Small intestine (tissue), 16 donors: ENCODE measurements at places on chromosomes 3 and 15. TPM values are rescaled to one million over a fixed set of nuclear protein-coding genes. Genes with fewer than 3 reads are reported as not detected.

The PTPRG gene
- polyA plus RNA-seq: 9.4 TPM

The LIPH gene
- 10.1 TPM for polyA plus RNA-seq

The SCN11A gene
- 3.9 TPM for polyA plus RNA-seq

The COX5A gene
- polyA plus RNA-seq: 931 TPM

The CKMT1A gene
- polyA plus RNA-seq: 78.7 TPM

The KIF15 gene
- 0.54 TPM for polyA plus RNA-seq

The CDHR4 gene
- not detected for polyA plus RNA-seq

The ZBTB11 gene
- polyA plus RNA-seq: 17.6 TPM

The CACNA1D gene
- 133 TPM for polyA plus RNA-seq

The SCAMP2 gene
- polyA plus RNA-seq: 92.3 TPM

The EFCC1 gene
- 3.1 TPM for polyA plus RNA-seq

The ACOX2 gene
- polyA plus RNA-seq: 109 TPM

GRCh38 chr3:45311953-45312801 is 76.2 kb upstream of the LARS2 start:
- no peak overlapping the region for H3K27ac ChIP-seq
- no peaks in the 10 kb centered on the region for H3K36me3 ChIP-seq

DNA sequence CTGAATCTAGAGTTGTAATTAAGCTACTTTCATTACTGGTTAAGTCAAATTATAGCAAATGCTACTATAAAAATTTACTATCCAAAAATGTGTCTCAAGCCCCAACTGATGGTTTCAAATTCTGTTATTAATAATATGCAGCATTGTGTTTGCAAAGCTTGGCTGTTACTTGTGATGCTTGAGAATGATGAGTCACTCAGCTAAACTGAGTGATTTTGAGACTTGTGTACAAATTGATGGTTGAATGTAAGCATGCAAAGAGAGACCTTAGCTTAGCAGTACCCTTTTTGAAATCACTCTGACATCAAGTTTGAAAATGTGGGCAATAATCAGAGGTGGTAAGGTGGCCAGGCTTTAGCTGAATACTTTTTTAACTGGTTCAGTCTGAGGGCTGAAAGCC is 27.6 kb downstream of the OPA1 start:
- no peak for DNase-seq
- peaks cover 13% of the 10 kb centered on the region for H3K36me3 ChIP-seq
- no peaks in the 10 kb centered on the region for H3K27me3 ChIP-seq
- H3K27ac ChIP-seq: no peak overlapping the region
- no peaks in the 10 kb centered on the region for H3K4me1 ChIP-seq

GRCh38 chr15:78680431-78681075 is 39.5 kb upstream of the CHRNB4 start:
- no peak overlapping the region for H3K27ac ChIP-seq
- DNase-seq: no peak
- no peak overlapping the region for H3K4me3 ChIP-seq
- H3K36me3 ChIP-seq: no peaks in the 10 kb centered on the region
- no peaks in the 10 kb centered on the region for H3K27me3 ChIP-seq
- no peaks in the 10 kb centered on the region for H3K4me1 ChIP-seq

- H3K36me3 ChIP-seq: no peaks in the 10 kb centered on the region
- H3K4me3 ChIP-seq: no peak overlapping the region
- H3K27me3 ChIP-seq: no peaks in the 10 kb centered on the region
- no peaks in the 10 kb centered on the region for H3K4me1 ChIP-seq
These were observed 357.6 kb downstream of the GABRG3 start for GRCh38 chr15:27328608-27329007.

DNA sequence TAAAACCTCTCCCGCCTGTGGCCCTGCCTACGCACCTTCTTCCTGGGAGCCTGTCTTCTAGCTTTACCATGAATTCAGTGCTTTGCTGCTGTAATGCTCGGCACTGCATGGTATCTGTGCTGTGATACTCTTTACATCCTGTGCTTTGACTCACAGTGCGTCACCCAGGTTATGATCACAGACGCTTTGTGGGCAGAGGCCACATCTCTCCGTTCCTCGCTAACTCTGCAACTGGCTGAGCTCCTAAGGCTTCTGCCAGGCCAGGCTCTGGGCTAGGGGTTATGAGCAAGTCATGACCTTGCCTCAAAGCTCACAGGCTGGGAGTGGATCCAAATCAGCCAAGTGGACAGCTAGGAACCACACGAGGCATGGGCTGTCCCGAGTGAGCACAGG is 23.2 kb downstream of the SPTBN5 start:
- no peak overlapping the region for H3K27ac ChIP-seq
- peak; percentile 29 for DNase-seq
- H3K36me3 ChIP-seq: no peaks in the 10 kb centered on the region
- H3K4me3 ChIP-seq: no peak overlapping the region
- H3K4me1 ChIP-seq: no peaks in the 10 kb centered on the region

GRCh38 chr3:55488398-55489055 is 1.4 kb upstream of the WNT5A start:
- no peaks in the 10 kb centered on the region for H3K4me1 ChIP-seq
- peak; percentile 22 for DNase-seq
- H3K27ac ChIP-seq: no peak overlapping the region
- no peaks in the 10 kb centered on the region for H3K36me3 ChIP-seq
- no peak overlapping the region for H3K4me3 ChIP-seq

- H3K36me3 ChIP-seq: no peaks in the 10 kb centered on the region
- DNase-seq: no peak
- no peak overlapping the region for H3K27ac ChIP-seq
- no peak overlapping the region for H3K4me3 ChIP-seq
- H3K27me3 ChIP-seq: no peaks in the 10 kb centered on the region
- no peaks in the 10 kb centered on the region for H3K4me1 ChIP-seq
These were observed 31.9 kb upstream of the SPSB4 start for GRCh38 chr3:141019244-141019643.

- no peaks in the 10 kb centered on the region for H3K4me1 ChIP-seq
- DNase-seq: no peak
- peaks cover 19% of the 10 kb centered on the region for H3K36me3 ChIP-seq
- H3K27me3 ChIP-seq: no peaks in the 10 kb centered on the region
- H3K4me3 ChIP-seq: no peak overlapping the region
These were observed 34.3 kb downstream of the INTS14 start for GRCh38 chr15:65576664-65577063.

GRCh38 chr15:38499651-38500050 is 45.7 kb downstream of the FAM98B start:
- no peak for DNase-seq
- H3K36me3 ChIP-seq: no peaks in the 10 kb centered on the region
- H3K27me3 ChIP-seq: no peaks in the 10 kb centered on the region
- H3K4me1 ChIP-seq: no peaks in the 10 kb centered on the region

GRCh38 chr15:51366920-51367319 is 25.5 kb downstream of the GLDN start:
- no peak for DNase-seq
- H3K27me3 ChIP-seq: no peaks in the 10 kb centered on the region
- H3K4me3 ChIP-seq: no peak overlapping the region
- H3K36me3 ChIP-seq: no peaks in the 10 kb centered on the region
- no peaks in the 10 kb centered on the region for H3K4me1 ChIP-seq
- H3K27ac ChIP-seq: no peak overlapping the region

- H3K27ac ChIP-seq: no peak overlapping the region
- no peak for DNase-seq
- no peaks in the 10 kb centered on the region for H3K36me3 ChIP-seq
- peaks cover 8% of the 10 kb centered on the region for H3K27me3 ChIP-seq
- H3K4me1 ChIP-seq: no peaks in the 10 kb centered on the region
These were observed 366 bp downstream of the TM6SF1 start for GRCh38 chr15:83107841-83108181.

- no peak overlapping the region for H3K27ac ChIP-seq
- peaks cover 38% of the 10 kb centered on the region for H3K4me1 ChIP-seq
- H3K36me3 ChIP-seq: peaks cover 5% of the 10 kb centered on the region
- no peaks in the 10 kb centered on the region for H3K27me3 ChIP-seq
- no peak for DNase-seq
These were observed 54.6 kb downstream of the PLD1 start for GRCh38 chr3:171755656-171756055.

DNA sequence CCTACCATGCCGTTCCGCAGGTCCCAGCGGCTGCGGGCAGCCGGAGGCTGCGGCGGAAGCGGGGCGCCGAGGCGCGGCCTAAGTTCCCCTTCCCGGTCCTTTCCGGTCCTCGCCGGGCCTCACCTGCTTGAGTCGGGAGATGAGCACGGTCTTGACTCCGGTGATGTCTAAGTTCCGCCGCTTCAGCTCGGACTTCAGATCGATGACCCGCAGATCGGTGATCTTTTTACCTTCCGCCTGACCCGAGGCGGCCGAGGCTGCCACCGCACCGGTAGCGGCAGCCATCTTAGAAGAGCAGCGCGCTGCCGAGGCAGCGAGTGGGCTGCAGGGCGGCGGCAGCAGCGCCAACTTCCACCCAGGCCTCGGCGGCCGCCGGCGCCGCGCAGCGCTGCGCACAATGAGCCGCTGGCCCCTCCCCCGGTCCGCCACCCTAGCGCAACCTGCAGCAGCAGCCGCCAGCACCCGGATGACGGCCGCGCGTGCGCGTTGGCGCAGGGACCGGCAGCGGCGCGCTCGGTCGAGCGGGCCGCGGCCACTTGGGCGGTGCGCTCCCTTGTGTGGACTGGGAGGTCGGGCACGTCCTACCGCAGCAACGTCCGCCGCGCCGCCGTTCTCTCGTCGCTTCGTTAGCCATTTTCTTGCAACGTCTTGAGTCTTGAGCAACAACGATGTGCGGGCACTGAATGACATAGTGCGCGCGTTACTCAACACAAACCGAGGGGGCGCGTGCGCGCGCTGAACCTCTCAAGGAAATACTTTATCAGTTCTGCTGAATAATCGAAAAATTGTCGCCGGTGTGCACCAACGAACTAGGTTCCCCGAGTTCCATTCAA is at the start of gene SLTM:
Gene SLTM (minus strand): TSS at position 399 of the 833 bp plus-strand sequence. CDS start 114 bp downstream, at position 285.
- H3K27me3 ChIP-seq: no peaks in the 10 kb centered on the region
- DNase-seq: peak; percentile 98
- peaks cover 2% of the 10 kb centered on the region for H3K36me3 ChIP-seq
- H3K4me3 ChIP-seq: peak within 1 kb of the TSS; percentile 89
- H3K4me1 ChIP-seq: no peaks in the 10 kb centered on the region

GRCh38 chr3:171123915-171124314 is 97.4 kb upstream of the SLC2A2 start:
- H3K27ac ChIP-seq: no peak overlapping the region
- no peaks in the 10 kb centered on the region for H3K27me3 ChIP-seq
- H3K4me1 ChIP-seq: no peaks in the 10 kb centered on the region
- no peak for DNase-seq
- no peak overlapping the region for H3K4me3 ChIP-seq
- H3K36me3 ChIP-seq: peaks cover 14% of the 10 kb centered on the region

DNA sequence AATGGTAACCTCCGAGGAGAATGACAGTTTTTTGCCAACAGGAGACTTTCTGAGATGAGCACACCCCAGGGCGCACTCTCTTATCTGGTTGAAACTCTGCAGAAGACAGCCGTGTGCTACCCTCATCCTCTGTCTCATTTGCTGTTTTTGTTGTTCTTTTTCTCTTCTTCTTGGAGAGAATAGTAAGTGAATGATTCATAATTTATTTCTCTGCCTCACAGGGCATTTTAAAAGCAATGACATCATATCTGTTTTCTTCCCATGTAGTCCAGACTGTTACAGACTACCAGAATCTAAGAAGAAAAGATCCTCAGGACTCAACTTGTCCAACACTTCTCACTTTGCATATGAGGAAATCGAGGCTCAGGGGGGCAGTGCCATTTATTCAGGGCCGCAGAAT is 771.1 kb upstream of the GRM7 start:
- no peak overlapping the region for H3K27ac ChIP-seq
- H3K27me3 ChIP-seq: no peaks in the 10 kb centered on the region
- H3K4me1 ChIP-seq: no peaks in the 10 kb centered on the region
- DNase-seq: no peak
- no peak overlapping the region for H3K4me3 ChIP-seq

DNA sequence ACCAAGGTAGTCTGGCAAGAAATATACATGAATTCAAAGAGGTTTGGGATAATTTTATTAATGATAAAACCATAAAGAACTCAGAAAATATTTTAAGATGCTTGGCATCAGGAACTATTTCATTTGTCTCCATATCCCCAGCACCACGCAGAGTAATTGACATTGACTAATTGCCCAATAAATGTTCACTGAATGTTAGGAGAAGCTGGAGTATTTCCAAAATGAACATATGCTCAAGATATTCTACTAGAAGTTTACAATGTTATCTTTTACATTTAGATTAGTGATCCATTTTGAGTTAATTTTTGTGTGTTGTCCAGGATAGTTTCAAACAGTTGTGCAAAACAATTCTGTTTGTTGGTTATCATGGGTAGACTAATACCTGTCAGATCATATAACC is 298.8 kb upstream of the CTDSPL start:
- H3K4me1 ChIP-seq: no peaks in the 10 kb centered on the region
- DNase-seq: no peak
- no peaks in the 10 kb centered on the region for H3K36me3 ChIP-seq
- H3K27ac ChIP-seq: no peak overlapping the region
- H3K4me3 ChIP-seq: no peak overlapping the region

GRCh38 chr3:117706037-117706436 is 996.5 kb downstream of the TUSC7 start:
- no peaks in the 10 kb centered on the region for H3K27me3 ChIP-seq
- H3K4me1 ChIP-seq: no peaks in the 10 kb centered on the region
- no peak for DNase-seq
- H3K27ac ChIP-seq: no peak overlapping the region
- no peak overlapping the region for H3K4me3 ChIP-seq
- H3K36me3 ChIP-seq: no peaks in the 10 kb centered on the region

DNA sequence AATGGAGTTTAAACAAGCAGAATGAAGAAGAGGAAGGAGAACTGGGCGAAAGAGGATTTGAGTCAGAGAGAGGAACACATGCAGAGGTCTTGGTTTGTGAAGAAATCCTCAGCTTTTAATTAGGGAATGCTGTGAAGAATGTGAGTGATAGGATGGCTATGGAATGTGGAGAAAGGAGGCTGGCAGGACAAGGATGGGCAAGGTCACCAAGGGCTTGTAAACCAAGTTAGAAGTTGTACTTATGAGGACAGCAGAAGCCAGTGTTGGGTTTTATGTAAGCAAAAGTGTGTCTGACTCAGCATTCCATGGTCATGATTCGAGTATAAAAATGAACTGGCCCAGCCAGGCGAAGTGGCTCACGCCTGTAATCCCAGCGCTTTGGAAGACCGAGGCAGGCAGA is 60.0 kb upstream of the IL12A start:
- H3K27ac ChIP-seq: no peak overlapping the region
- H3K4me3 ChIP-seq: no peak overlapping the region
- H3K27me3 ChIP-seq: no peaks in the 10 kb centered on the region
- DNase-seq: no peak
- no peaks in the 10 kb centered on the region for H3K36me3 ChIP-seq

DNA sequence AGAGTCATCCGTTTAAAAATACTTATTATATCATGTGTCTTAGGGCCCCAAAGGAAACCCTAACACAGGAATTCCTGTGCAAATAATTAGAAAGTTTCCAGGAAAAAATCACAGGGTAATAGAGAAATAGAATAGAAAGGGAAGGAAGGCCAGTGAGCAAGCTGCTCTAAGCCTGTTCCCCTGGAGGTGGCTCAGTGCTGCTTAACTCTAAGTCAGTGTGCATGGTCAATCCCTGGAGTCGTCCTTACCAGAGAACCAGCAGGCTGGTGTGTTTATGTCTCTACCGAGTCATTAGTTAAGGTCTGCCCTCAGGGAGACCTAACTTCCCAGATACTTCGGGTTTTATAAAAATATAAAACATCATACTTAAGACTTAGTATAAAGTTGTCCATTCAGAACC is 21.0 kb upstream of the MCF2L2 start:
- H3K36me3 ChIP-seq: peaks cover 6% of the 10 kb centered on the region
- H3K27me3 ChIP-seq: no peaks in the 10 kb centered on the region
- DNase-seq: no peak
- no peak overlapping the region for H3K27ac ChIP-seq
- peaks cover 6% of the 10 kb centered on the region for H3K4me1 ChIP-seq

- H3K4me1 ChIP-seq: no peaks in the 10 kb centered on the region
- DNase-seq: no peak
- no peak overlapping the region for H3K27ac ChIP-seq
These were observed 76.0 kb upstream of the TSC22D2 start for GRCh38 chr3:150331978-150332568.
